ENCODE measurements at places on chromosomes 5 and 9.

- no peak for DNase-seq
Measured at GRCh38 chr5:153617190-153617589, 126.7 kb downstream of the GRIA1 start.

GRCh38 chr5:34868791-34869190, 29.8 kb downstream of the TTC23L start:
- DNase-seq, result no peak

GRCh38 chr9:114619191-114619761, 8.2 kb downstream of the TMEM268 start:
- DNase-seq, result no peak

DNA sequence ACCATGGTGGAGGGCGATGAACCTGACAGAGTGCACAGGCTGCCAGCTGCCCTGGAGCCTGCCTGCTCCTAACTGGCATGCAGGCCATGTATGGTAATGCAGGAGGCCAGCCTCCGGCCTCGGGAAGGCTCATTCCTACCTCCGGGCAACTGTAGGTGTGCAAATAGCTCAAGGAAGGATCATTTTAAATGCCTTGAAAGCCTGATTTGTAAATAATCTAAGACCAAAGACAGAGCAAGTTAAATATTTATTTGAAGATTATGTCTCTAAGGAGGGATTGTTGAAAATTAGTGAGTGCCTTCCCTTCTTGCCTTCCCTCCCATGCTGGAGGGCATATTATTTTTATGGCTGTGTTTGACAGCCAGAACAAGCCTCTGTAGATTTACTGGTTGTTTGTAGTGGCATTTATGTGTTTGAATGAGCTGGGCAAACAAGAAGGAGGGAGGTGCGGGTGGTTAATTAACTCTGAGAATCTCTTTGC, 285.7 kb upstream of the TUT7 start:
- DNase-seq, result no peak

GRCh38 chr5:83145241-83145640, 67.9 kb downstream of the XRCC4 start:
- no peak for DNase-seq

DNA sequence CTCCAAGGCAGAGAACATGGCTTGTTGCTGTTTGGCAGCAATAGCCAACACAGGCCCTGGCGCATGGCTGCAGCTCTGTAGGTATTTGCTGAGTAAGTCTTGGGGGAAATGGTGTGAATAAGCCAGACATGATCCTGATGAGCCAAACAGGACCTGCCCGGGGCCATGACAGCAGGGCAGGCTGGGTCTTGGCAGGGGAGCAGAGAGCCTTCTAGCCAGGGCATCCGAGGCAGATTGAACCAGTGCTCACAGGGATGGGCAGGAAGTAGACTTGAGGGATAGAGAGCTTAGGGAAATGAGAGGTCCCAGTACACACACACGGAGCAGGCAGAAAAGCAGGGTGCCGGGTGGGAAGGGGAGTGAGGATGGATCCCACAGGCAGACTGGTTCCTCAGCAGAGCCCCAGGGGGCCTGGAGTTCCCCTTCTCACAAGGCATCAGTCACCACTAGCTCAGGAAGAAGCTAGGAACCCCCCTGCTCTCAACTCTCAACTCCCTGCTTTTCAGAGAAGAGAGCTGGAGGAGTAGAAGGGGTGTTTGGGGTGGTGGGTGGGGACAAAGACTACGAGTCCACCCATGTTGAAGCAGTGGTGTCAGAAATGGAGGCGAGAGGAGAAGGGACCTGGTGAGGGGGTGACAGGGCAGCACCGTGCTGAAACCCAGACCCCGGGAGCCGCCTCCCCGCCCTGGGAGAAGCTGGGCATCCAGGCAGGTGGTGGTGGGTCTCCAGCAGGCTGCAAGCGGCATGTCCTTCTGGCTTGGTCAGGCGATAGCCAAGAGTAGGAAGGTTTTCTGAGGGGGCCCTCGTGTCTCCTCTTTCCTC, 111.1 kb downstream of the RGS3 start:
- DNase-seq, result no peak

DNA sequence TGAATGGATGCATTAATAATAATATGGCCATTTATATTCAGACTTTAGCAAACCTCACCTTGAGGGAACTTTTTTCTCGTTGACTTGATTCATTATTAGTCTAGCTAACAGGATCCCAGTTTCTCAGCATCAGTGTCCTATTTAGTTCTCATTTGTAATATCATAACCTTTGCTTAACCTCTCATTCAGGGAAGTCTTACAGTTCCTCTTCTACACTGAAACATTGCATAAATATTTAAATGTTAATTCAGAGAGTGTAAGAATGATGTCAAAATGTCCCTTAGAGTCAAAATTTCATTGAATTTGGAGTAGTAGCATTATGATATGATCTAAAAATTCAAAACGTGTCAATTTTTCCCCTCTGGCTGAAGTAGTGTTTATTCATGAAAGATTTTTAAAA, 650.1 kb downstream of the EFNA5 start:
- no peak for DNase-seq

- DNase-seq, result no peak
Measured at GRCh38 chr5:113735751-113736150, 222.3 kb downstream of the YTHDC2 start.

- DNase-seq, result no peak
Measured at GRCh38 chr5:87340716-87341115, 72.0 kb downstream of the CCNH start.

DNA sequence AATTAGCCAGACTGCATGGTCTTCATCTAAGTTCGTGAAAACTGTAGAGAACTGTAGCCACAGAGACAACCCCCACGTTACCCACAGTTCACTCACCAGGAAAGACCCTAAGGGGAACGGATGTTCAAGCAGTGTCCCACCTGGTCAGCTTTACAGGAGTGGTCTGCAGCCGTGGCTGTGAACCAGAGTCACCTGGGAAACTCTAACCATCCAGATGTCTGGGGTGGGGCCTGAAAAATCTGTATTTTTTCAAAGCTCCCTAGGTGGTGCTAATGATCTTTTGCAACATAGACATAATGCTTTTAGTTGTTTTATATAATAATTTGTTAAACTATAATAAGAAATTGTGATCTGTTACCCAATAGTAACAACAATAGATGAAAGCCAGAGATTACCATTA, 47.7 kb upstream of the ANGPTL2 start:
- DNase-seq, result no peak

- DNase-seq, result no peak
Measured at GRCh38 chr9:119375892-119376291, 6.7 kb upstream of the BRINP1 start.

DNA sequence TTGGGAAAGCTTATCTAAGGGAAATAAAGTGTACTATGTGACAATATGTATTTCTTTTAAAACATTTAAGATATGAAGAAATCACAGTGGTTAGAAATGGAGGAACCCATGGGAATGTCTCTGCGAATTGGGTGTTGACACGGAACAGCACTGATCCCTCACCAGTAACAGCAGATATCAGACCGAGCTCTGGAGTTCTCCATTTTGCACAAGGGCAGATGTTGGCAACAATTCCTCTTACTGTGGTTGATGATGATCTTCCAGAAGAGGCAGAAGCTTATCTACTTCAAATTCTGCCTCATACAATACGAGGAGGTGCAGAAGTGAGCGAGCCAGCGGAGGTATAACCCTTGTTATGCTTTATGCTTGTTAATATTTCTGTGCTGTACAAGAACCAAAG, 69.9 kb downstream of the ADGRV1 start:
- DNase-seq, result no peak

All from stimulated activated CD4-positive, alpha-beta T cell treated with anti-CD3 and anti-CD28 coated beads, Interleukin-2, amount 100 ng/mL, for 24 hours (primary cell).